ENCODE measurements at places on chromosomes 5 and 9.

DNA sequence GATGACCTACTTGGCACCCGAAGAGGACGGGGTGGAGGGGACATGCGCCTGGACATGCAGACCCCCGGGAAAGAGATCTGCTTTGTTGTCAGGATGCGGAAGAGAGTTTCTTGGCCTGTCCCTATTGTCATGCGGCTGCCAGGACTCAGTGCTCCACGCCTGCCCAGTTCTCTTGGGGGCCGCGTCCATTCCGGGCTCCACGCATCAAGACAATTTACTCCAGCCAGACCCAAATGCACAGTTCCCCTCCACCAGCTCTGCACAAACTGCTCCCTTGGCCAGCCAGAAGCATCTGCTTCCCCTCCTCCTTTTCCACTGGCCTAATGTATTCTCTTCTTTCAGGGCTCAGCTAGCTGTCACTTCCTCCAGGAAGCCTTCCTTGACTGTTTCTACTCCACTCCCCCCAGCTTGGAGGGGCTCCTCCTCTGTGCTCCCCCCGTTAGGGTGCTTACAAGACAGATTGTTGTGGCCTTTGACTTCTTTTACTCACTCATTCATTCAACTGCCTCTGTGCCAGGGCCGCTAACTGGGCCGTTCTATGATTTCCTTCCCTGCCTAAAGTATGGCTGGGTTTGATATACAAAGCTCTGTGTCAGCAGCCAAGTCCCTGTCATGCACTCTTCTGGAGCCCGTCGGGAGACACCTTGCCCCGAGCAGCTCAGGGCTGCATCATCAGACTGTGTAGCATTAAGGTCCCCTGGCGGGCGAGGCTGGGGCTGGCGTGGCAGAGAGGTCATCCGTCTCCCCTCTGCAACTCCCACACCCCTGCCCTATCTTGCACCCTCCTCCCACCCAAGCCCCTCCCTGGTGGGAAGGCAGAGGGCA is 6.6 kb downstream of the FIBCD1 start:
- no peak for DNase-seq

GRCh38 chr5:178074266-178074952 is 38.9 kb upstream of the N4BP3 start:
- no peak for DNase-seq

DNA sequence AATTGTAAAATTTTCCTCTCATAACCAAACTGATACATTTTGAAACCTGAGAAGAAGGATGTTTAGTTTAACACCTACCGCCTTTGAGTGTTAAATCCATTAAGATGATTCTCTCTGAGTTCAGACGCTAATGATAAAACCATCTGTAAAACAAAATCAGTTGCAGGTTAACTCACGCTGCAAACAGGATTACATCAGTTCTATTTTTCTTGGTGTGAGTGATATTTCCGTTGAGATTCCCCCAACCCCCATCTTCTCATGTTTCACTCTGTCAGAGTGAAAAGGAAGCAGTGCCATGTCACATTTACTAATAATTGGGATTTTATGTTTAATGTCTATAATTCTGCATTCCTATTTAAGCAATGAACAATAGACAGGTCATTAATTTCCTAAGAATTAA is 146.5 kb downstream of the FANCC start:
- DNase-seq: no peak

DNA sequence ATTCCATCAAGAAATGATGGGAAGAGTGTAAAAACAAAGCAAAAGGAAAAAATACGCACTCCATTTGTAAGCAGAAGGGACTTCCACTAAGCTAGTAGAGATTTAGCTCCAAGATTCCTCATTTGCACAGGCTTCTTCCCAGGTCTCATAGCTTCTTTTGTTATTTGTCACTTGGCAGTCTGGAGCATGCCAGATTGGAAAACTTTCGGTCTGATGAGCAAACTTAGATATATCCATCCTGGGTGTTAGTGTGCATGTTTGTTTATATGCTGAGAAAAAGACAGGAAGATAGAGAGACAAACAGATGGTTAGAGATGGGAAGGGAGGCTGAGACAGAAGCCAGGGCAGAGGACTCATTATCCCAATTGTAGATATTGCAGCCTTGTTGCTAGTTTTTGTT is 1644.5 kb upstream of the NUDT12 start:
- no peak for DNase-seq

- DNase-seq: no peak
These were observed 400.0 kb downstream of the KIAA0825 start for GRCh38 chr5:94218374-94218773.

GRCh38 chr5:103951776-103952175 is 389.2 kb upstream of the NUDT12 start:
- no peak for DNase-seq

GRCh38 chr5:133265257-133265656 is 213.4 kb downstream of the HSPA4 start:
- no peak for DNase-seq

- no peak for DNase-seq
These were observed 4.1 kb downstream of the NR6A1 start for GRCh38 chr9:124766815-124767554.

DNA sequence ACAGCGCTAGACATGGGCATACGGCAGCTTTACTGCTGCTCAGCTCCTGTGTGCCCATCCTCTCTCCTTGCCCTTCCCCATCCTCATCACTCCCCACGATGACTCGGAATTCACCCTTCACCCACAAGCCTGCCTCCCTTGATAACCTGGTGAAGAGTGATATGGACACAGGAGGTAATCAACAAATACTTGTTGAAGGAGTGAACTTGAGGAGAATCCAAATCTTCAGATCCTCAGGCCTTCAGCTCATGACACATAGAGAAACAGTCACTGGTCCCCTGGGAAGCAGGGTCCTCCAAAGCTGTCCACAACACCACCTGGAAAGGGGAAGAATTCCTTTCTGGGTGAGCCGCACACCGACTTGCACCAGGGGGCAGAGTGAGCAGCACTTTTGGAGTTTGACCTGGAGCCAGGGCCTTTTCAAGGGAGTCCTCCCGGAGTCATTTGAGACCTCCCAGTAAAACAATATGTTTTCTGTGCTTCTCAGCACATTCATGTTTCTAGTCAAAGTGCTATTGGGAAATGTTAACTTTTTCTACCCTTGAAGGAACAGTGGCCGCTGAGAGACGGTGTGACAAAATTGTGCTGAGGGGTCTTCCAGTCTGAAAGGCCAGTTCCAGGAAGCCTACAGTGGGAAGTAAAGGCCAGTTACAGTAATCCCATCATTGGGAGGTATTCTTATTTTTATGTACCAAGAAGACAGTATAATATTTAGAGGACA is 332.3 kb downstream of the CWC27 start:
- no peak for DNase-seq

- DNase-seq: no peak
These were observed 151.8 kb upstream of the VLDLR start for GRCh38 chr9:2469681-2470221.

GRCh38 chr5:174596429-174596828 is 128.0 kb upstream of the MSX2 start:
- DNase-seq: no peak

- no peak for DNase-seq
These were observed 343.1 kb downstream of the ZSWIM6 start for GRCh38 chr5:61675015-61675692.

DNA sequence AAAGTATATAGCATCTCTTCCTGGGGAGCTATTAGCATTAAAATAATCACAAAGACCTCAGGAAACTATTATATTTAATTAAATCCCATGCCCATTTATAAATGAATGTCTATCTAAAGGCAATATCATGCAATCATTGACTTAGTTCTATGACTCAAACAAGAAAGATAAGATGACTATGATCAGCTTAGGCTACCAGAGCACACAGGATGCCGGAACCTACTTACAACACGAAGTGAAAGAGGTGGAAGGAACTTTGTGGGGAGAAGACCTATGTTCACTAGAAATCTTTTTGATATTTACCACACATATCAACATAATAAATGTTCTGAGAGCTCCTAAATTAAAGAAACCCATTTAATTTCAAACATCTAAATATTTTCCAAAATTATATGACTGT is 344.2 kb upstream of the CYLC2 start:
- DNase-seq: no peak

- DNase-seq: no peak
These were observed 2.4 kb upstream of the OMD start for GRCh38 chr9:92426501-92427145.

DNA sequence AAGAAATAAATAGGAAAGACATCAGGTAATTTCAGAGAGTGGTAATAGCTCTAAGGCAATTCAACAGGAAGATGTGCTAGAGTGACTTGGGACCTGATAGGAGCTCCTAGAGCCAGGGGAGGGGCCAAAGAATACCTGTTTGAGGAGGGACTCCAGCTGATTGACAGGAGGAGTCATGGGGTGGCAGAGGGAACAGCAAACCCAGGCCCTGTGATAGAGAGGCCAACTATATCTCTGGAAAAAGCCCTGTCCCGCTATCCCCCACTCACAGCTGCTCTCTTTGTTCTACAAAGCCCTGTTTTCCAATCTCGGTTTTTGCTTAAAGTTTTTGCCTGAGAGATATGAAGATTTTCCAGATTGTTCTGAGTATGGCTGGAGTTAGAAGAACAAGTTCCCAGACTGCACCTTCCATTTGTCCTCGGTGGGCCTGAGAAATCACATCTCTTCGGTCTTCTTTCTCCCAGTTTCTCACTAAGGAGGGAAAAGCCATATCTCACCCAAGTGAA is 9.0 kb upstream of the NSD1 start:
- DNase-seq: no peak

- no peak for DNase-seq
These were observed 416.6 kb downstream of the PLK2 start for GRCh38 chr5:58043032-58043945.

- DNase-seq: no peak
These were observed 117.2 kb downstream of the PSD2 start for GRCh38 chr5:139912804-139913203.

GRCh38 chr5:128237000-128237399 is 153.4 kb downstream of the SLC12A2 start:
- DNase-seq: no peak

GRCh38 chr5:127887282-127887681 is 184.1 kb downstream of the CCDC192 start:
- no peak for DNase-seq

DNA sequence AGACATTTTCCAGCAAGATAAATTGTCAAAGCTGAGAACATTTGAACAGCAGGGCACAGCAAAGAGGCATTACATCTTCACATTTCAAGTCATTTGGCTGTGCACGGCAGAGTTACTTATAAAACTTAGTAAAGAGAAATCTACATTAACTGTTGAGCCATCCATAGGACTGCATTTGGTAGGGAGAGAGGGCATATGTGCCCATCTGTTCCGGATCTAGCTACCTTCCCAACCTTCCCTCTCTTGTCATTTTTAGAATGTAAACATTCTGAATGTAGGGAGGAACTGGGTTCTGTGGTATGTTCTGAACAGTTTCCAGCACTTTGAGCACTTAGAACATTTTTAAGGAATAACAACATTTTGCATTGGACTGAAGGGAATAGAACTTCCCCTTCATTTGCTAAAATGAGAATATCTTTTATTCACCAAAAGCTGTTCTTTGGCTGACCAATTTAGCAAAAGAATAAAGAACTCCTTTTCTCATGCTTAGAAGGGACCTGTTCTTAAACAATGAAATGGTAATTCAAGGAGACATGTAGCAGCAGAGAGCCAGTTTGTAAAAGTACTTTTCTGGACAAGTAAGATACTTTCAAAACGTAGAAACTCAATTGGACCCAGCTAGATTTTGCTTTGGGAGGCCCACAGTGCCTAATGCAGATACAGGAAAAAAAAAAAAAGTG is 104.4 kb downstream of the CETN3 start:
- DNase-seq: no peak

Data from activated CD4-positive, CD25-positive, alpha-beta regulatory T cell (primary cell).